NCI-H146 (cell line): ENCODE measurements at places on chromosomes 12 and 14.

GRCh38 chr12:31518680-31519227 is 72.2 kb downstream of the DENND5B start:
- peak; percentile 95 for DNase-seq

DNA sequence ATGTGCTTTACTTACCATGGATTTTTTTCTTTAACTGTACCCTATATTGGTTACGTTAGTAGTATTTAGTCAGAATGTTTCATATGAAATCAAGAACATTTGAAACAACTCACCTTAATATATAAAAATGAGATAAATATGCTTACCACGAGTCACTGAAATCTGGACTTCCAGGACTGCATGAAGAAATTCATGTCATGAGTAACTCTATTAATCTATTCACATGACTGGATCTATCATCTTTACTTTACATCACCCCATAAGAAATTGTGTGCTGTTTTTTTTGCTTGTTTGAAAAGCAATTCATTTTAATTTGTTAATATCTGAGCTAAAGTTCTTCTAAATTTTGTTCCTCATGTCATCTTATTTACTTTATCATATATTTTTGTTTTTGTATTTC is 5.2 kb downstream of the EPYC start:
- DNase-seq: no peak

- no peak for DNase-seq
These were observed 1104.1 kb upstream of the TMEM132C start for GRCh38 chr12:127162902-127163301.

DNA sequence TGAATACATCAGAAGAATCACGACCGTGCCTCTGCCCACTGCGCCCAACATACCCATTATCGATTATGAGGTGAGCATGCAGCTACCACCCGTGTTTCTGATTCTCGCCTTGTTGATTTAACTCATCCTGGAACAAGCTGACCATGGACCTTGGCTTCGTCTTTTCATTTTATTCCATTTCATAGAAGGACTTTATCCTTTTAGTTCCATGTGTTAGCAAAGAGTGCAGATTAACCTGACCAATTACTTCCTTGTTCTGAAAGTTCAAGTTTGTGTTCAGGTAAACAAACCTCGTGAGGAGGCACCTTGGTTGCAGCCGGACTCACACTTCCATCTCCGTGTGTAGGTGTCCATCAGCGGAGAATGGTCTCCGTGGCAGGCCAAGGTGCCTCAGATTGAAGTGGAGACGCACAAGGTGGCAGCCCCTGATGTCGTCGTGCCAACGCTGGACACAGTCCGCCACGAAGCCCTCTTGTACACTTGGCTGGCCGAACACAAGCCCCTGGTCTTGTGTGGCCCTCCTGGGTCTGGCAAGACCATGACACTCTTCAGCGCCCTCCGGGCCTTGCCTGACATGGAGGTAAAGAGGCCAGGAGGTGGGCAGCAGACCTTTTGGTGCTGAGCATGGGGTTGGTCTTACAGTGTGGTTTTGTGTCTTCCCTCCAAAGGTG is 52.2 kb downstream of the DYNC1H1 start:
- no peak for DNase-seq

DNA sequence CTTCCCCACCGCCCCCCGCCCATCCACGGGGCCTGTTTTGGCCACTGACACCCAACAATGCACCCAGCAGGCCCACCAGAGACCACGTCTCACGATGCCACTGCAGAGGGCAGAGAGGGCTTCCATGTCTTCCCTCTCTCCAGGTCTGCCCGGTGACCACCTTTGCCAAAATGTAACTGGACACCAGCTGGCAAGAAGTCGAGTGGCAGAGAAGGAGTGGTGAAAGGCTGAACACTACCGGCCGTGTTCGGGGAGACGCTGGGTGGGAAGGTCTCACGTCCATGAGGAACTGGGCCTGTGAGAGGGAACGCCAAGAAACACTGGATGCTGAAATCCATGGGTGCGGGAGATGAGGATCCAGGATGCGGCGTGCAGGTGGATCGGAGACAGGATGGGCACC is 308.2 kb downstream of the ADGRD1 start:
- no peak for DNase-seq

DNA sequence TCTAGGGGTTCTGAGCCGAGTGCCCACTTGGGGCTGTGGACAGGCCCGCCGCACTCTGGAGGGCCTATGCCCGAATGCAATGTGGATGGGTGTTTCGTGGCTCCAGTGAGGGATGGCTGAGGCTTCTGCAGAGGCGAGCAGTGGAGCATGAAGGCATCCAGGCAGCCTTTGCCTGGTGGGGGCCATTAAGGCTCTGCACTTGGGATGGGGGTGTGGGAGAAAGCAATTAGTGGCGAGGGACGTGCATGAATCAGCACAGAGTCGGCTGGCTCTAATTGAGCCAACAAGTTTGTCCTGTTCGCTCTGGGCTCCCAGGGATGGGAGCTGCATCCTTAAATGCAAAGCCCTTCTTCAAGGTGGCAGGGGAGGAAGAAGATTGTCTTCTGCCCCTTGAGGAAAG is 346.9 kb upstream of the FKBP4 start:
- no peak for DNase-seq

DNA sequence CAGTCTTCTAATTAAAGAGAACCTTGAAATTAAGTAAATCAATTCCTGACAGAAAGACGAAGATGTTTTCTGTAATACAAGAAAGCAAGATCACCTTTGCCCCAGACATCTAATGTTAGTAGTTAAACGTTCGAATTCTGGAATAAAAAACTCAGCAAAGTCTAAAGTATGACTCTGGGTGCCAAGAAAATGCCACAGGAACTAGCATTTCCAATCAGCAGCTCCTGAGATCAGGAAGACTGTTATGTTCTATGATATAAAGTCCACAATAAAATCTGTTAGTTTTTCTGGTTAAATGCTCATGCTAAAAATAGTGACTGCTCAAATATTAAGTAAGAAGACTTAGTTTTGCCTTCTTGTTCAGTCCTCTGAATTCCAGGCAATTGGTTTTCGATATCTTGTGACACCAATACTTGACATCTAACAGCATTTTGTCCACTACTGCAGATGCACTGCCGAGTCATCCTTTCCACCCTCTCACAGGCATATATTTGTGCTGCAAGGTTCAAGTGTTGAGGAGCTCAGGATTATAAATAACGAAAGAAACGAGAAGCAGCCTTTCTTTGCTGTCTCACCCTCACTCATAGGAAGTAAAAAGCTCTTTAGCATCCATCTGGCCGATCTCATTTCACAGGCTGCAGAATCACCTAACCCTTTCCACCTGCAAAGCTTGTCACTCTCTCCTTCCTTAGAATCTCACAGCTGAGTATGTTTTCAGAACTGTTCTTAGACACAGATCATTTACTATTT is 32.0 kb downstream of the SSH1 start:
- no peak for DNase-seq

DNA sequence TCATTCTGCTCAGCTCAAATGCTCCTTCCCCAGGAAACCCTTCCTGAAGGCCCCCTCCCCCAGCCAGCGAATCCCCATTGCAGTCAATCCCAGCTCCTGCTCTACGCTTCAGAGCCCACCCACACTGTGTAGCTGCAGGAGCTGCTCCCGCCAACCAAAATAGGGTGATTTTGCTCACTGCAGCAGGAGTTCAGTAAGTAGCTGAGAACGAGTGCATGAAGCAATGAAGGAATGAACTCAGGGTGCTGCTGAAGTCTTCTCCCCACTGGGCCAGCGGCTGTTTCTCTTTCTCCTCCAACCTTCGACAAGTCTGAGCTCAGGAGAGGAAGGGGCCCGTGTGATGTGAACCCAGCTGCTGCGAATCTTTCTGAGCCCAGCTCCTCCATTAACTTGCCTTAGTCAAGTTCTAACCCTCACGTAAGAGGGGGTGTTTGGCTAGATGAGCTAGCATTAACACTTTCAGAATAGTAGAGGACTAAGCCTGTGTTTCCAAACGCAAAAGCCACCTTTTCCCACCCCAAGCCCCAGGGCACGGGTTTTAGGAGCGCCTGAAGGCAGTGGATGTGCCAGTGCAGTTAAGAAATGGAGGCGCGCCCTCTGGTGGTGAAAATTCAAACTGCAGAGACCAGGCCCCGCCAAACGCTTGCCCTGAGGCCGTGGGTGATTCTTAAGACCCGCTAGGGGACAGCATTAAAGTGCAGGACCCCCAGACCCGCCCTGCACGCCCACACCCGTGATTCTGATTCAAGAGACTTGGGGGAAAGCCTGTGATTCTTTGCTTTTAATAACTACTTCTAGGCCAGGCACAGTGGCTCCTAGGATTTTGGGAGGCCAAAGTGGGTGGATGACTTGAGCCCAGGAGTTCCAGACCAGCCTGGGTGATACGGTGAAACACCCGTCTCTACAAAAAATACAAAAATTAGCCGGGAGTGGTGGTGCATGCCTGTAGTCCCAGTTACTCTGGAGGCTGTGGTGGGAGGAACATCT is 11.9 kb upstream of the SERPINA4 start:
- no peak for DNase-seq

DNA sequence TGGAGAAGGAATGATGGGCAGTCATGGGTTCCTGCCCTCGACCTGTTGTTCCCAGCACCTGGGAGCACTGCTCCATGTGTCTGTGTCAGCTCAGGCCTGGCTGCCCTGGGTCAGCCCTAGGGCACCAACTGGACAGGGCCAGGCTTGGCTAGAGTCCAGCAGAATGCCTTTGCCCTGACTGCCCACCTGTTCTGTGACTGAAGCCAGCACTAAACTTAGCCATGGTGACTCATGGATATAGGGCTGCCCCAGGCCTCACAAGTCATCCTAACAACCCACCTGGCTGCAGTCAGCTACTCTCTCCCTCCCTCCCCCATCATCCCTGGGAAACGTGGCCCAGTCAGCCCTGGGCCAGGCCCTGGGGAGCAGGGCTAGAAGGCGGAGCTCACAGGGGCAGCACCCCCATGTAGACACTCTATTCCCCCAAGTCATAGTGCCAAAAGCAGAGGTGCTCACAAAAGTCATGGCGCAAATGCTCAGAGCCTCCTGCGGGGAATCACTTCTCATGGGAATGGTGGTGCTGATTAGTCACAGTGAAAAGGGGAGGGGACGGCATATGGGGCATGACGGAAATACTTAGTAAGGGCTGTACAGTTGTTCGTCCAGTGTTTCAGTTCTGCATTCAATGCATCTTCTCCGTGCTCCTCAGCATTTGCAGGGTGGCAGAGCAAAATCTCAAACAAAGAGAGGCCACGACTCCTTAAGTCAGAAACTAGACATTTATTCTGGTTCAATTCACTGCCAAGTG is 52.0 kb upstream of the NTF3 start:
- peak; percentile 51 for DNase-seq

GRCh38 chr12:52305921-52306705 is 14.8 kb upstream of the KRT81 start:
- DNase-seq: no peak

DNA sequence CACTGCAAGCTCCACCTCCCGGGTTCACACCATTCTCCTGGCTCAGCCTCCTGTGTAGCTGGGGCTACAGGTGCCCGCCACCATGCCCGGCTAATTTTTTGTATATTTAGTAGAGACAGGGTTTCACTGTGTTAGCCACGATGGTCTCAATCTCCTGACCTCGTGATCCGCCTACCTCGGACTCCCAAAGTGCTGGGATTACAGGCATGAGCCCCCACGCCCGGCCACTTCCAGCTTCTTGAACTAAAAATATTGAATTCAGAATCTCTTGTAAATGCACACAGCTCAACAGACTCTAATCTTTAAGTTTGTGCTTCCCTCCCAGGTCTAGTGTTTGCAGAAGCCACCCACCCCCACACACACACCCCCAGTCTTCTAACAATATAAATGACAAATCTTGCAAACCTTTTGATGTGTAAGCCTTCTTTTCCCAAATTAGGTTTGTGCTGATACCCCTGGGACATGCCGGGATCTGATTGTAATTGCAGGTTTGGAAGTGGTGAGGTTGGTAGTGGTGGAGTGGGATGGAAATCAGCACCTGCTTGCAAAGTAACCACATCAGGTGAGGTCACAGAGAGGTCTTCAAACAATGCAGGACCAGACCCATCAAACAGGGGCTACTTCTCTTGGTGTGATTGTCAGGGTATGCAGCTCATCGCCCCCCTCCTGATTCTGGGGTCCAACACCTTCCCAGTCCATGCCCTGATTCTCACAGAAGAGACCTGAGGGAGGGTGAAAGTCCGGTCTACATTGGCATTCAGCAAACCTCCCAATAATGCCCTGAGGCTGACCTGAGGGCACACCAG is 51.4 kb upstream of the GPR132 start:
- no peak for DNase-seq

GRCh38 chr14:103871596-103872480 is 24.5 kb upstream of the PPP1R13B start:
- DNase-seq: peak; percentile 83

DNA sequence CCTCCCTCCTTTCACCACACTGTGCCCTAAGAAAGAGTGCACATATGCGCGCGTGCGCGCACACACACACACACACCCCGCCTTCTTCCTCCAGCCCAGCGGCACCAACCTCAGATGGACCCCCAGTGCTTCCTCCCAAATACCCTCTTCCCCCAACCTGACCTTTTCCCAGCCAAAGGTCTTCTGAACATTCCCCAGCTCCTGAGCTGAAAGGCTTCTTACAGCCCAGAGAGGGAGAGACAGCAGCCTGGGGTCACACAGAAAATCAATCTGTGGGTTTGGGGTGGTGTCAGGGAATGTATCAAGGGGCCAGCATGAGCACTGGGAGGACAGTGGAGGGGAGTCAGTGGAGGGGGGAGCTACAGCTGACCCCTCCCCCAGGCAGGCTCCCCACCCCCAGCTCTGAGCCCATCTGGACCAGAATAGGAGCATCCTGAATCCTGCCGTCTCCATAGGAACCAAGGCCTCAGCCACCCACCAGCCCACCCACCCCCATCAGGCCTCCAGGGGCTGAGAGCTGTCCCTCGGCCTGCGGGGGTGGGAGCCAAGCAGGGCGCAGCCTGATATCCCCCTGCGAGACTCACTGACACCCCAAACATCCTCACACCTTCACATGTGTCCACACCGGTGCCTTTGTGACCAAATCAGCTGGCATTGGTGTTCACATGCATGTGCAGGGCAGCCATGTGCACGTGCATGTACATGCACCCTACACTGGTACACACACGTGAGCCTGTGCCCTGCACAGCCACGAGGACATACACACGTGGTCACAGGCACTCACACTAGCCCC is 5.7 kb downstream of the RASAL1 start:
- no peak for DNase-seq

GRCh38 chr12:68835333-68835908 is 27.4 kb downstream of the MDM2 start:
- DNase-seq: no peak

DNA sequence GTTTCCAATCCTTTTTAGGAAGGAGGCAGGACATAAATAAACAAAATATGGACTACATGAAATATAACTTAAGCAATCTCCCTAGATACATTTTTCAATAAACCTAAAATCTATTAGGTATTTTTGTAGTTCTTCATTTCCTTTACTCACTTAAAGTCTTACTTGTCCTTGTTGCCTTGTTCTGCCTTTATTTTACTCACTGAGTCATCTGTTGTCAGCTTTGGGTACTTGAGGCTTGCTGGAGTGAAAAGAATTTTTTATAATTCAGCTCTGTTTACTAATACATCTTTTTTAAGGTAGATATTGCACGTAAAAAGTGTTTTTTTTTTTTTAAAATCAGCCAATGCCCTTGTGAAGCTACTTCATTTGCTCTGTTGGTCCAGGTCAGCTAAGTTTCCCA is 216.2 kb downstream of the PELI2 start:
- no peak for DNase-seq
